ENCODE measurements at places on chromosomes 2 and 18.

DNA sequence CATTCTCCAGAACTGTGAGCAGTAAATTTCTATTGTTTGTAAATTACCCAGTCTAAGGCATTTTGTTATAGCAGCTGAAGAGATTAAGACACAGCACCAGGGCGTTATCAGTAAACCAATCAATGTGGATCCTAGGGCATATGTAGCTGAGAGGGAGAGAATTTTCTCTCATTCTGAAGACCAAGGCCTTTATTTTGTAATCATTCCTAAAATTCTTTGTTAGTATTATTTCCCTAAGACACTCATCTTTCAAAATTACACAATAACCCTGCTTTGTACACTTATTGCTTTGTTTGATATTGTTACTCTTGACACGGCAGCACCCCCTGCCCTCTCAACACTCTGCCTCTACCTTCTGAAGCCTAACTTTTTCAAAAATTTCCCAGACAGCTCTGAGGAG lies 419.1 kb downstream of the SLC4A3 start:
- no peak for DNase-seq

GRCh38 chr2:387980-388421 lies 100.1 kb upstream of the ALKAL2 start:
- no peak for DNase-seq

- no peak for DNase-seq
Observed at GRCh38 chr2:95306336-95306895, 9.3 kb downstream of the KCNIP3 start.

DNA sequence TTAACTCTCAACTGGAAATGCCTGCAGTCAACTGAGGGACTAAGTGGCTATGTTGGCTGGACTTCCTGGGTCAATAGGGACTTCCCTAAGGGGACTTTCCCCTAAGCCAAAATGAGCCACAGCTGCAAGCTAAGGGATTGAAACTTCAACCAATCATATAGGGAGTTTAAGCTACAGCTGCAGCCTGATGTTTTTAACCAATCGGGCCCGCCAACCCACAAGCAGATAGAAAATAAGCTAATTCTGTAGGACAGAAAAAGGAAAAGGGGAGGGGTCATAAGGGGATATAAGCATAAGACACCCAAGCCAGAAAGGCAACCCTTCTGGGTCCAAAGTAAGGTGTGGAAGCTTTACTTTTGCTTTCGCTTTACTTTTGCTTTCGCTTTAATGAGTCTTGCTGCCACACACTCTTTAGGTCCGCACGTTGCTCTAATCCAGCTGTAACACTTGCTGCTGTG lies 927.5 kb downstream of the ERBB4 start:
- no peak for DNase-seq

GRCh38 chr18:47050468-47050867 lies 15.0 kb upstream of the ELOA2 start:
- DNase-seq: no peak

- DNase-seq: no peak
Observed at GRCh38 chr2:37219046-37219445, 12.3 kb downstream of the CEBPZ start.

DNA sequence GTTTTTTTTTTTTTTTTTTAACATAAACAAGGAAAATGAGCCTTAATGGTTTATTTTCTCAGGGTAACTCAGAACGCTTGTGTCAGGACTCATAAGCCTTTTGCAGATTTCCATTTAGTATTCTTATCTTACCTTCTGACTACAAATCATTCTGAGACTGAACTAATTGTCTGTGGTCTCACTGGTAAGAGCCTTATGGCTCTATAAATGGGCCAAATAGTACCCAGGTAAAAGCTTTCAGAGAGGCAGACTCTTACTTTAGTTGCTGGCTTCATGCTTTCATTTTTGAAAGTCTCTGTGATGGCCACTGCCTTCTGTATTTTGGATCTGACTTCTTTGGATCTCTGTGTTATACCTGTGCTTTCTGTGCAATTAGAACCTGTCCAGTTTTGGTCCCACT lies 403.4 kb downstream of the RIT2 start:
- DNase-seq: no peak

DNA sequence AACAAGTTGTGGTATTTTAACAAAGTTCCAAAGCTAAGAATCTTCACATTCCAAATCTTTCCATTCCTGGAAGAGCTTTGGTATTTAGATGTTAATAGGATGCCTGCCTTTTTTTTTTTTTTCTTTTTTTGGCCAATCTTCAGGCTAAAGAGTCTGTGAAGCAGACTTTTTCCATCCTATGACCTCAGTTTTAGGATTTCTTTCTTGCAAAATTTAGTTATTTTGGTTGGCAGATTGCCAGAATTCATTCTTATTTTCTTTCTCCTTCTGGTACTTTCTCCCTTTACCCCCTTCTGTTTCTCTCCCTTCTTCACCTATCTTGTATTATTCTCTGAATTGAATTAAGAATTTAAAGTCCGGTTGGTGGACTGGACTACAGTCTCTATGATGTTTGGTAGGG lies 217.8 kb upstream of the REV1 start:
- no peak for DNase-seq

GRCh38 chr2:190637903-190638618 lies 10.8 kb upstream of the NAB1 start:
- DNase-seq: no peak

DNA sequence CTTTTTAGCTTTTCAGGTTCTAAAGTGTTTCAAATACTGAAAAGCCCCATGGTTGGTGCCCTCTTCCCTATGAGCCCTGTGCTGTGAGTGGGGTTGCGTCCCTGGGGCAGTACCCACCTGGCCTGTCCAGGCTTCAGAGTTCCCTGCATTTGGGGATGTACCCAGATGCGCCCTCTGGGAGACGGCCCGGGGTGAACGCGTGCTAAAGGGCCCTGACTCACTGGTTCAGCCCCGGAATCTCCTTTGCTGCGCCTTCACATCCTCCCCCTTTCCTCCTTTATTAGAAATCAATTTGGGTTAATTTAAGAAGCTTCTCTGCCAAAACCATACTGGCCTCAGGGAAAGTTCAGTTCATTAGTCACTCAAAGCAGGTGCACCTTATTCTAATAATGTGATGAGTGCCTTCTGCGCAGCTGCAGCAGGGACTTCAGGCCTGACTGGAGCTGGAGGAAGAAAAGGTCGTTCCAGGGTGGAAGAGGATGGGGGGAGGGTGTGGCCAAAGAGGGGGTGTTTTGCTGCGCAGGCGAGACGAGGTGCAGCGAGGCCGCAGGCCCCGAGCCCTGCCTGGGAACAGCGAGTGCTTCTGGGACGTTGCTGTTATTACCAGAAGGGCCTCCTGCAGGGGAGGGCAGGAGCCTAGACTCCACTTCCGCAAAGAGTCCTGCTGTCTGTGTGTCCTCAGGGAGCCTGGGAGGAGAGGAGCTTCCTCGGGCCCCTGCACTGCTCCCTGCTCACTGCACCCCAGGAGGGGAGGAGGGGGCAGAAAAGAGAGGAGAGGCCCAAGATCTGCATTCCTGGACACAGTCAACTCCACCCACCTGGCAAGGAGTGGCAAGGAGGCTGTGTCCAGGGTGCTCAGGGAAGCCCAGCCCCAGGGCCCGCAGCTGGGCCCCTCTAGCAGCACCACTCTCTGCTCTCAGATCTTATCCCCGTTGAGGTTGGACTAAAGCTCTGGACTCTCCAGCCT lies 223.2 kb upstream of the PXDN start:
- DNase-seq: no peak

GRCh38 chr18:46046126-46046525 lies 25.9 kb downstream of the PSTPIP2 start:
- DNase-seq: no peak

DNA sequence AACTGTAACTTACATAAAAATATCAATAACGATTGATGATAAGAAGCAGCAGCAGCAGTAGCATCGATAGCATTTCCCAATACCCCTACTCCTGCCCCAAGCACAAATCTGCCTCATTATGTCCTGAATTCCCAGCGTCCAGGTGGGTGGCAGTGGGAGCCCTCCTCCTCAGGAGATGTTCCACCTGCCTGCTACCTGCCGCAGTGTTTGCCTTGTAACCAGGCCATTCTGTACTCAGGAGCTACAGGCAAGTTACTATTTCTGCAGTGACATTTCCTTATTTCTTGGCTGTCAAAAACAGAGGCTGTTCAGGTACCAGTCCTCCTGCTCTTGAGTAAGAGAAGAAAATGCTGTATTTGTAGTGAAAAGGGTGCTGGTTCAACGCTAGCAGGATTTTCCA lies 236.4 kb downstream of the CNTNAP5 start:
- no peak for DNase-seq

- peak; percentile 48 for DNase-seq
Observed at GRCh38 chr18:43847164-43848091, 570.1 kb upstream of the SYT4 start.

DNA sequence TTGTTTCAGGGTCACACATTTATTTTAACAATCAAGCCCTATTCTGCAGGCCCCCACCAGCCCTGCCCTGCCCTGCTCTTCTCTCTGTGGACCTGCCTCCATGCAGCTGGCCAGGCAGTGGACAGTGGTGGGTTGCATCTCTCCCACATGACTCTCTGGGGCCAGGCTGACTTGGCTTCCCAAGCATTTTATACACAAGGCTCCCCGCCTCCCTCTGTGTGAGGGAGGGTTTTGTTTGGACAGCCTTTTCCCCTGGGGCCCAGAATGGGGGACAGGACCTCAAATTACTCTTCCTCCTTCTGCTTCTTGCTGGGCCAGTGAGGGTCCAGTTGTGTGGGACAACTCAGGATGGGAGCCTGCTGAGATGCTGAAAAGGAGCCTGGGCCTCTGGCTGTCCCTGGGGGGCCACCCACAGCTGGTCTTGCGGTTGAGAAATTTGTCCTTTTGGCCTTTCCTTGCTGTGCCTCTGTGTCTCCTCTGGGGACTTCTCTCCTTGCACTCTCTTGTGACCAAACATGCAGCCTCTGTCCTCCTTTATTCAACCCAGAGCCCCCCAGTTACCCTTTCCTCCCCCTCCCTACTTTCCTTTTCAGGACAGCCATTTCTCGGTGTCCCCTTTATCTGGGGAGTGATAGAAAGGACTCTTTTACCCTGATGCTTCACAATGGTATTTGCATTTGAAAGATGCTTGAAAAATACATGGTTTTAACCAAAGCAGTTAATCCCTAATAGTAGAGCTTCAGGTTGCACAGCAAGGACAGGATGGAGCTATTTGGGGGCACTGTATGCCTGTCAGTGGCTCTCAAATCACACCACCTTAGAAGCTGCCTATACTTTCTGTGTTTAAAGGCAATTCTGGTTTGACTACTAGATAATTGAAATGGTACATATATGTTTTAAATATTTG lies 151.1 kb downstream of the FHOD3 start:
- no peak for DNase-seq

- peak; percentile 86 for DNase-seq
Observed at GRCh38 chr2:160387558-160388262, 105.9 kb downstream of the RBMS1 start.

DNA sequence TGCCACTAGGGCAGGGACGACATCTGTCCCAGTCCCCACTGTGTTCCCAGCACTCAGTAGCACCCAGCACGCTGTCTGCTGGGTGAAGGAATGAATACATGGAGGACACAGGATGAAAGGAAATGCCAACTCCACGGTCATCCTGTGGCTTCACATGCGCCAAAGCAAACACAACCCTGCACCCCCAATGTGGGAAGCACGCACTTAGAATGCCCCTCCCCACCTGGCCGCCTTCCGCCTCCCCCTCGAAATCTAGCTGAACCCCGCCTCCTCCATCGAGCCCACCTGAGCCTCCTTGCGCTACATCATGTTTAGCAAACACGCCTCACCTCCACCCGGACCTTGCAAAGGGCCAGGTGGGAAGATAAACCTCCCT lies 33.9 kb downstream of the ADCY3 start:
- no peak for DNase-seq

GRCh38 chr2:215370112-215370965 lies 58.5 kb downstream of the ATIC start:
- no peak for DNase-seq

GRCh38 chr2:239167766-239168444 lies 232.9 kb downstream of the HDAC4 start:
- DNase-seq: peak; percentile 54

- no peak for DNase-seq
Observed at GRCh38 chr2:60529136-60529784, 24.2 kb downstream of the BCL11A start.

DNA sequence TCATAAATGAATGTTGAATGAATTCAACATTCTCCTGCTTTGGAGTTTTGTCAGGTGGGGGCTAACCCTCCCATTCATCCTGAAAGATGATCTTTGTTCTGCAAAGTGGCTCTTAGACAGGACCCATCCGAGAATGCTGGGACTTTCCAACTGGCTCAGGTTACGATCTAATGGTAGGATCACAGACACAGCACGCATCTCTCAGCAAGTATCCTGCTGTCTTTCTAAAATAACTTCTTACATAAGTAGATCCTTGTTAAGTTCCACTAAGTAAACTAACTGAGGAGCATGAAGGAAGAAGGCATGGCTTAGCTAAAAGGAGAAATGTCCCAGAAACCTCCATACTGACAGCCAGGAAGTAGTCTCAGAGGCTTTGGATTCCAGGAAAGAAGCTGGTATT lies 23.7 kb downstream of the CYP27A1 start:
- no peak for DNase-seq

GRCh38 chr18:62281684-62282083 lies 43.4 kb upstream of the TNFRSF11A start:
- DNase-seq: no peak

GRCh38 chr2:8119782-8120505 lies 561.9 kb upstream of the ID2 start:
- DNase-seq: peak; percentile 62

DNA sequence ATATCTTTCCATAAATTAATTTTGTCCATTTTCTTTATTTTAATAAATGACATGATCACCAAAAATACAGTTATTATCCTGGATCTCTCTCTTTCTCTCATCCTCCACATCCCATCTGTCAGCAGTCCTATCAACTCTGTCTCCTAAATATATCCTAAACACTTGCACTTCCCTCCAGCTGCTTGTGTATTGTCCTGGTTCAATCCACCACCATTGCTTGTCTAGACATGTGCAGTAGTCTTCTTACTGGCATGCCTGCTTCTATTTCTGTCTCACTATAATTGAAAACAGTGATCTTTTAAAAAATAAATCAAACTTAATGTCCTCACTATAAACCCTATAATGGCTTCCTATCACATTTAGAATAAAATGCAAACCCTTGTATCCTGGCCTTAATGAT lies 2168.6 kb upstream of the PIK3C3 start:
- no peak for DNase-seq

DNA sequence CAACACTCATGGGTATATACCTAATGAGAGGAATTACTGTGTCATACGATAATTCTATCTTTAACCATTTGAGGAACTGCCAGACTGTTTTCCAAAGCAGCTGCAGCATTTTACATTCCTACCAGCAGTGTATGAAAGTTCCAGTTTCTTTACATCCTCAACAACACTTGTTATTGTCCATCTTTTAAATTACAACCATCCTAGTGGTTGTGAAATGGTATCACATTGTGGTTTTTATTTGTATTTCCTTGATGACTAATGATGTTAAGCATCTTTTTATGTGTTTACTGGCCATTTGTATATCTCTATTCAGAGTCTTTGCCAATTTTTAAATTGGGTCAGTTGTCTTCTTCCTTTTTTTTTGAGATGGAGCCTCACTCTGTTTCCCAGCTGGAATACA lies 4.0 kb upstream of the CKAP2L start:
- DNase-seq: no peak

GRCh38 chr18:13317801-13318200 lies 99.2 kb downstream of the LDLRAD4 start:
- no peak for DNase-seq

GRCh38 chr18:3184275-3184963 lies 35.3 kb downstream of the MYOM1 start:
- no peak for DNase-seq
